Stimulated activated CD4-positive, alpha-beta T cell treated with anti-CD3 and anti-CD28 coated beads, TNF-alpha, amount 100 ng/mL, for 48 hours (primary cell): ENCODE measurements at places on chromosomes 6 and 20.

- DNase-seq, result peak; percentile 11
These were observed 716 bp downstream of the SHPRH start for GRCh38 chr6:145963216-145964068.

- no peak for DNase-seq
These were observed 202.1 kb downstream of the NFATC2 start for GRCh38 chr20:51340451-51340840.

DNA sequence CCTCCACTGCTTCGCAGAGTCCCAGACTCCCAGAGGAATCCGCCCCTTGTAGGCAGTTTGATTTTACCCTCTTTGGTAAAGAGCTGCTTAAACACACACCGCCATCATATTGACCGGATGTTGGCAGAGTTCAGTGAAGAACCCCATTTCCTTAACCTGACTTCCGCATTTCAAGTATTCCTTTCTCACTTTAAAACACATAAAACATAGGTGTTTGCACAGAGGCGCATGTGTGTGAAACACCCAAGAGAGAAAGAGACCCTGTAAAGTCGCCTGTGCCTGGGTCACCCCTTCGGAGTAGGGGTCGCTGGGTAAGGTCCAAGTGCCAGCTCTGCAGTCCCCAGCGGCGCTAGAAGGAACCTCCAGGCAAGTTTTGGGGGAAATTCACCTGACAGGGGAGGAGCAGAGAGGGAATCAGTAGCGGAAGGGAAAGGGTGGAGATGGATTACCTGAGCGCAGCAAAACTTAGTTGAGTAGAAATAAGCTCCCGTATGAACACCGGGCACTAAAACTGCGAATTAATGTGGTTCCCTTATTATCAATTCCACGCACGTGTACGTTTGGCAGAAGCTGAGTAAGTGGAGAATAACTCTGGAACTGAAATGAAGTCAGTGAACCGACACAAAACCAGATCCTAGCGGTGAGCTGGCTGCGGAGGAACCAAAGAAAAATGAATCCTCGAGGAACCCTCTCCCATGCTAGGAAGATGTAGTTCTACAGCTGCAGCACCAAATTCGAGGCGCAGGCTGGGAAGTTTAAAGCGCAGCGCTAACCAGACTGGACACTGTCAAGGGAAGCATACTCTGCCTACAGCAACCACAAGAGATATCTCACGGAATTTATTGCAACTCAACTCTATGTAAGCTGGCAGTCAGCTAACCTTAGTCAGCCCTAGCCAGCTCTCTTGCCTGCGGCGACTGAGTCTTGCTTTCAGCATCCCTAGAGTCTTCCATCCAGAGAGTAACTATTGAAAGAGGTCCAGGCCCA is 3.5 kb upstream of the HTR1B start:
- no peak for DNase-seq

DNA sequence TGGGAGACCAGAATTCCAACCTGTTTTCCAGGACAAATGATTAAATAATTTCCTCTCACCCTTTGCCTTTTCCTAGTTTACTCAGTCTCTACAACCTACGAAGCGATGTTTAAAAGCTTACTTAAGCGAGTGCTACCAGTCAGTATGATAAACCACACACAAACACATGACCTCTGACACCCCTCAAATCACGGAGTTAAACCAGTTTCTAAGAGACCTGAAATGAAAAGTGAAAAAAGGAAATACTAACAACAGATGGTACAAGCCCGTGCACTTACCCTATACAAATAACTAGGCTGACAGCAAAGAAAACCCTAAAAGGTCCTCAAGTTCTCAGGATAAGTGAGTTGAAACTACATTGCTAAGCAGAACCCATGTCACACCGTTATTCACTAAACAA is 7.7 kb downstream of the TNFRSF21 start:
- DNase-seq, result no peak

DNA sequence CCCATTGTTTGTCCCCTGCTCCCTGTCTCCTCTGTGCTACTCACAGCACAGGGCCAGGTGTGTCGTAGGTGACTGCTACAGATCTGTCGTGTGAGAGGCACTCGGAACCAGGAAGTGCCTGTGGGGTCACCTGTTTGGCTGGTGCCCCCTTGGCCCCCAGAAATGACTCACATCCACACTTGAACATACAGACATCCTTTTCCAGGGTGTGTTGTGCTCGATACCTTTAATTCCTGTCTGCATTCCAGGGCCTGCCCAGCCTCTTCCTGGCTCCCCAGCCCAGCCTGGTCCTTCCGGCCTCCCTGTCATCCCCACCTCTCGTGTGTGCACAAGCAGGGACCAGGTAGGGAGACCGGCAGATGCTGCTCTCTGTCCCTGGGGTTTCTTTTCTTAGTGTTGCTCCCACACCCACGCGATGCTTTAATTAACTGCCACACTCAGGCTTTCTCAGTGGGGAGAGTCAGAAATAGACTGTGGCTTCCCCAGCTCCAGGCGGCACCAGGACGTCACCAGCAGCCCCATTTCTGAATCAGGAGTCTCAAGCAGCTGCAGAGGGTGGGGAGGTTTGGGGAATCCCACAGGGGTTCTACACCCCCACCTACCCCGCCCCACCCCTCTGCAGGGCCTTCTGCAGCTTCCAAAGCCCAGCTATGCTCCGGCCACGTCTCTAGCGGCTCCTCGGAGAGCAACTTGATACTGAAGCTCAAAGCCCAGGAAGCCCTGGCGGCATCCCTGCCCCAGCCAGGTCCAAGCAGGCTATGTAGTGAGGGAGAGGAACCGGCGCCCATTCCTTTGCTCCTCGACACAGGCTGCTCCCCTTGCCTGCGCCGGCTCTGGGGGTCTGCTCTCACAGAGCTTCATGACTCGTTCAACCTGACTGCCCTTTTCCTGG is 102.2 kb downstream of the SYCP2 start:
- no peak for DNase-seq

DNA sequence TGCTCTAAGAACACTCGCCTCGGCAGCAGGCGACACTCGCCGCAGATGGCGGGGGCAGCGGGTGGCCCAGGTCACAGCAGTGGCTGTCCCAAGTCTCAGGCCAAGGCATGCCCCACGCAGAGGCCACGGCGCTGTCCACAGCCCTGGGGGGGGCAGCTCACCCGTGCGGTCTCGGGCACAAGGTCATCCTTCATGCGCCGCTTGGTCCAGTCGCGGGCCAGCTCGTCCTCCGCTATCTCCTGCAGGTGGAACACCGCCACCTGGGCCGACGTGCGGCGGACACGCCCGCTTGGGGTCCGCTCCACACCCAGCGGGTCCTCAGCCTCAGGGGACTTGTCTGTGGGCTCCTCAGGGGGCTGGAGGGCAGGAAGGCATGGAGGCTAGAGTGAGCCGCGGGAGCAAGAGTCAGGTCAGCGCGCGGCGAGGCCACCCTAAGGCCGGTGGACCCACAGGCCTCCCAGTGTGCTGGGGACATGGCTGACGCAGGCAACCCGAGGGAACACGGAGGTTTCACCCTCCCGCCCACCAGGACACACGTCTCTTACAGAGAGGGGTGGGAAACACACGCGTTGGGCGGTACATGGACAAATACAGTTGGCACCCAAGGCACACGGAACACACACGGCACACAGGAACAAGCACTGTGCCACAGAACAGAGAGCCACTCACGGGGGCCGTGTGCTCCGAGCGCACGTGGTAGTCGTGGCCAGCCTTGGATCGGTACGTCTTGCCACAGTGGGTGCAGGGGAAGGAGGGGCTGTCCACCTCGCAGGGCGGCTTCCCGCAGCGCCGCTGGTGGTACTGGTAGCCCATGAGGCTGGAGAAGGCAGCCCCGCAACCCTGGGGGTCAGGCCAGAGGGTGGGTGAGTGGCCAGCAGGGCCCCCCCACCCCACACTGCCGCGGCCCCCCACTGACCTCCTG is 6.5 kb upstream of the UCKL1 start:
- DNase-seq, result no peak

- no peak for DNase-seq
These were observed 9.8 kb downstream of the DUSP15 start for GRCh38 chr20:31860390-31861134.

- no peak for DNase-seq
These were observed 202.5 kb upstream of the ASCC3 start for GRCh38 chr6:101083533-101084175.

DNA sequence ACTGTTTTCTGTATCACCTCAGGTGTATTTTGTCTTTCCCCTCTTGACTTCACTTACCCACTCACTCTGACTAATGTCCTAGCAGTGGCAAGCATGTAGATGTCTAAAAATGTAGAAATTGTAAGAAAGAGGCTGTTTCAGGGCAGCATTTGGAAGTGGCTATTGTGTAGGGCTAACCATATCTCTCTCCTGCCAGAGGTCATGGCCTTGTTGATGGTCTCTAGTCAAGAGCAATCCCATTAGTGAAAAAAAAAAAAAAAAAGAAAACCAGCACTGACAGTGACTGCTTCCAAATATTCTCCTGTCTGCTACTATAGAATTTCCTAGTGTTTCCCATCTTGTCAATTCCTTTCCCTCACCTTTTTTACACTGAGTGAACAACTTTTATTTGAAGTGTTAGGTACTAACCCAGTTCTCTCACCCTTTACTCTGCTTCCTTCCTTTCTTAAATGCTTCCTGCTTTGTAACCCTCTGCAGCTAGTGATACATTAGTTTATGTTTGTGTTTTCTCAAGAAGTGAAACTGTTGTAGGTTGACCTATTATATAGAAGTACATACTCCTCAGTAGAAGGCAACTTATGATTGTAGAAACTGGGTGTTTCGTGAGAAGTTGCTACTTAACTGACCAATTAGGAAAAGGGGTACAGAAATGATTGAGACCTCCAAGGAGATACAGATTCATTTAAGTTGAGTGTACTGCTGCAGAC is 174.1 kb upstream of the PTPRK start:
- no peak for DNase-seq
